Spinal cord (tissue), 10 donors: ENCODE measurements at places on chromosomes 12 and 14. TPM values are rescaled to one million over a fixed set of nuclear protein-coding genes. Genes with fewer than 3 reads are reported as not detected.

DNA sequence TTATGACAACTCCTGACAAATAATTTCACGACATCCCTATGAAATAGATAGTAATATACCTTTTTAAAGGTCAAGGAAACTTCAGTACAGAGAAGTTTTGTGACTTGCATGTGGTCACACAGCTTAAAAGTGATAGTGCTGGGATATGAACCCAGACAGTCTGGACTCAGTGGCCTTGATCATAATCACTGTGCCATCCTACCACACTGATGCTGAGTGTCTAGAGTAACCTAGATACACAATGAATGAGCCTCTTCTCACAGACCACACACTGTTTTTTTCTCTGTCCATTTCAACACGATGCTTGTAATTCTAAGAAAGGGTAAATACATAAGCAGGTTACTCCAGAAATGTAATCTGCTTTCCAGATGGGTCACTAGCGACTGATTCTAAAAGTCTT lies 88.2 kb downstream of the SYNE2 start:
- no peak overlapping the region for H3K27ac ChIP-seq
- no peak for DNase-seq
- H3K27me3 ChIP-seq: no peaks in the 10 kb centered on the region
- no peaks in the 10 kb centered on the region for H3K4me1 ChIP-seq
- no peak overlapping the region for H3K4me3 ChIP-seq
- H3K36me3 ChIP-seq: no peaks in the 10 kb centered on the region

DNA sequence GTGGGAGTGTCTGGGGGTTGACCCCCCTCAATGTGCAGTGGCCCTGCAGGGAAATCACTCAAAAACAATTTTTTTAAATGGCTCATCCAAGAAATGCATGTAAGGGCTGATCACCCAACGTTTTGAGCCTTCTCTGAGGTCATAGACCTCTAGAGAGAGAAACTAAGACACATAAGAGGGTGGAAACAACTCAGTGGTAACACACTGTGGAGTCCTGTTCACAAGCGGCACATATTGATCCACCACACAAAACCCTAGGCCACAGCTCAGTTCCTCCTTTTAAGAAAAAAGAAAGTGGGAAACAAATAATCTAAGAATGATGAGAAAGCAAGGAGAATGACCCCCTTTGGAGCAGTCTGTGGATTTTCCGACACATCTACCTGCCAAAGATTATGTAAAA lies 83.0 kb upstream of the METAP2 start:
- H3K27me3 ChIP-seq: no peaks in the 10 kb centered on the region
- H3K4me3 ChIP-seq: no peak overlapping the region
- H3K4me1 ChIP-seq: no peaks in the 10 kb centered on the region
- DNase-seq: no peak
- H3K27ac ChIP-seq: no peak overlapping the region

- H3K36me3 ChIP-seq: peaks cover 3% of the 10 kb centered on the region
- H3K27me3 ChIP-seq: no peaks in the 10 kb centered on the region
- peaks cover 4% of the 10 kb centered on the region for H3K4me1 ChIP-seq
- no peak for DNase-seq
- H3K4me3 ChIP-seq: no peak overlapping the region
- no peak overlapping the region for H3K27ac ChIP-seq
Measured at GRCh38 chr12:121953695-121954094, 35.3 kb downstream of the CFAP251 start.

The TPPP2 gene
- not detected for total RNA-seq

The ATP6V1D gene
- total RNA-seq: 141 TPM

The STAC3 gene
- 2.1 TPM for total RNA-seq

The CDH24 gene
- 17.1 TPM for total RNA-seq

DNA sequence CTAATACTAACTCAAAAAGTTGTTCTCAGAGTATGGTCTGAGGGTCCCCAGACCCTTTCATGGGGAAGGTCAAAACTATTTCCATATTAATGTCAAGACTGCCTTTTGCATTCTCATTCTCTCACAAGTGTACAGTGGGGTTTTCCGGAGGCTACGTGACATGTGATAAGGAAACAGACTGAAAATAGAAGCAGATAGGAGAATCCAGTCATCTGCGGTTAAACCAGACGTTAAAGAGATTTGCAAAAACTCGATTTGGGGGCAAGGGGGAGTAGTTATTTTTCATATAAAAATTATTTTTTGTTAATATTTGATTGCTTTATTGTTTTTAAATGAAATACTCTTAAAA lies 1.0 kb upstream of the NAP1L1 start:
- no peaks in the 10 kb centered on the region for H3K36me3 ChIP-seq
- peak overlapping the region; percentile 98 for H3K27ac ChIP-seq
- DNase-seq: peak; percentile 7
- peak overlapping the region; percentile 87 for H3K4me3 ChIP-seq

GRCh38 chr12:269191-269590 lies 6.6 kb upstream of the SLC6A13 start:
- peaks cover 21% of the 10 kb centered on the region for H3K4me1 ChIP-seq
- H3K4me3 ChIP-seq: no peak overlapping the region
- H3K36me3 ChIP-seq: no peaks in the 10 kb centered on the region
- DNase-seq: no peak
- peak overlapping the region; percentile 78 for H3K27ac ChIP-seq
- no peaks in the 10 kb centered on the region for H3K27me3 ChIP-seq

GRCh38 chr14:102746634-102747438 lies 30.4 kb upstream of the TRAF3 start:
- H3K27ac ChIP-seq: no peak overlapping the region
- no peak for DNase-seq
- no peaks in the 10 kb centered on the region for H3K27me3 ChIP-seq
- H3K4me3 ChIP-seq: no peak overlapping the region
- H3K4me1 ChIP-seq: peaks cover 17% of the 10 kb centered on the region

- no peak overlapping the region for H3K4me3 ChIP-seq
- peaks cover 9% of the 10 kb centered on the region for H3K36me3 ChIP-seq
- no peak for DNase-seq
Measured at GRCh38 chr12:32583534-32583933, 95.6 kb upstream of the DNM1L start.

DNA sequence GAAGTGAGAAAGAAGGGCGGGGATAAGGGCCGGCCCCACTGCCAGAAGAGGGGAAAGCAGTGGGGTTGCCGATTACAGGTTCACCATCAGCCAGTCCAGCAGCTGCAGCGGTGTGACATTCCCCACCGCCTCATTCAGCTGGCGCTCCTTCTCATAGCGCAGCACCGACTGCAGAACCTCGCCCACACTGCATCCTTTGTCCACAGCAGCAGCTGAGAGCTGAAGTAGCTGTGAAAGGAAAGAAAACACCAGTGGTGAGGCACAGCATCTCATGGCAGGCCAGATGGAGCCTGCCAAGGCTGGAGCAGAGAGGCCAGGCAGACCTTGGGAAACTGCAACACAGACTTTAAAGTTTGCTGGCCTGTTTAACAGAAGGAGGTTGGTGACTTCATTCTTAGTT lies 33.2 kb downstream of the AKAP3 start:
- H3K4me1 ChIP-seq: peaks cover 5% of the 10 kb centered on the region
- no peak overlapping the region for H3K27ac ChIP-seq
- DNase-seq: peak; percentile 35
- no peaks in the 10 kb centered on the region for H3K27me3 ChIP-seq
- H3K4me3 ChIP-seq: no peak overlapping the region

The SLC6A12 gene
- 21.9 TPM for total RNA-seq

- no peak overlapping the region for H3K27ac ChIP-seq
- peaks cover 5% of the 10 kb centered on the region for H3K4me1 ChIP-seq
- no peak overlapping the region for H3K4me3 ChIP-seq
- no peak for DNase-seq
Measured at GRCh38 chr14:99928963-99929362, 135.8 kb downstream of the EML1 start.

GRCh38 chr14:31921721-31922120 lies 155.4 kb upstream of the ARHGAP5 start:
- H3K4me3 ChIP-seq: no peak overlapping the region
- no peaks in the 10 kb centered on the region for H3K27me3 ChIP-seq
- H3K27ac ChIP-seq: no peak overlapping the region
- no peak for DNase-seq

The CD27 gene
- total RNA-seq: 0.50 TPM

- no peak for DNase-seq
- peaks cover 4% of the 10 kb centered on the region for H3K4me1 ChIP-seq
- H3K27me3 ChIP-seq: no peaks in the 10 kb centered on the region
Measured at GRCh38 chr14:33611405-33612196, 339.3 kb downstream of the EGLN3 start.

- H3K27ac ChIP-seq: peak within 1 kb of the TSS; percentile 6
- peak within 1 kb of the TSS; percentile 65 for H3K4me3 ChIP-seq
- H3K36me3 ChIP-seq: peaks cover 32% of the 10 kb centered on the region
- DNase-seq: peak; percentile 98
Measured at GRCh38 chr12:133181238-133181959, at the start of gene ZNF268. Gene ZNF268, plus strand, starts transcription at chr12:133181495. Its CDS starts 503 bp downstream, at chr12:133181998.

DNA sequence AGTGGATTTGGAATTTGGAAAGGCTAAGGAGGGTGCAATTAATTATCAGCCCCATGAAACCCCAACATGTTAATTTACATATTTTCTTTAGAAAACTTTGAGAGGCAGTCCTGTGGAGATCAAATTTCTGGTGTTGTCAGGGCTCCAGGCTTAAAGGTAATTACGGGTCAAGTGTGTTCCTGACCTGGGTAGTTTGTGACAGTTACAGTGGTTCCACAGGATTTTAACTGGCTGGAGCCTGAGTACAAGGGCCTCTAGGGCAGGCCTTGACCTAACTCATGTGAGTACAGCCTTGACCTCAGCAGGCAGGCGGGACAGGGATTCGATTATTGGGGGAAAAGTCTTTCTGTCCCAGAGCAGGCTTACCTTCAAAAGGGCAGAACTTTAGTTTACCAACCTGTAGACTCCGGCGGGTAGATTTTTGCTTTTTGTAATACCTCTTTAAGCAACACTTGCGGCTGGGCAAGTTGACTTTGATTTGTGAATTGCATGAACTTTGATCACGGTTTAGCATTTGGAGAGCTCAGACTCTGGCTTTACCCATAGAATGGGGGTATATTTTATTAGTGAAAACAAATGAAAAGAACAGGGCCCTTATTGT lies 8.4 kb upstream of the PPTC7 start:
- no peak overlapping the region for H3K27ac ChIP-seq
- H3K36me3 ChIP-seq: no peaks in the 10 kb centered on the region

GRCh38 chr14:21268617-21269251 lies 508 bp downstream of the HNRNPC start:
- peak overlapping the region; percentile 90 for H3K27ac ChIP-seq
- H3K4me1 ChIP-seq: peaks cover 20% of the 10 kb centered on the region
- H3K4me3 ChIP-seq: peak overlapping the region; percentile 94
- peaks cover 16% of the 10 kb centered on the region for H3K36me3 ChIP-seq
- no peaks in the 10 kb centered on the region for H3K27me3 ChIP-seq

DNA sequence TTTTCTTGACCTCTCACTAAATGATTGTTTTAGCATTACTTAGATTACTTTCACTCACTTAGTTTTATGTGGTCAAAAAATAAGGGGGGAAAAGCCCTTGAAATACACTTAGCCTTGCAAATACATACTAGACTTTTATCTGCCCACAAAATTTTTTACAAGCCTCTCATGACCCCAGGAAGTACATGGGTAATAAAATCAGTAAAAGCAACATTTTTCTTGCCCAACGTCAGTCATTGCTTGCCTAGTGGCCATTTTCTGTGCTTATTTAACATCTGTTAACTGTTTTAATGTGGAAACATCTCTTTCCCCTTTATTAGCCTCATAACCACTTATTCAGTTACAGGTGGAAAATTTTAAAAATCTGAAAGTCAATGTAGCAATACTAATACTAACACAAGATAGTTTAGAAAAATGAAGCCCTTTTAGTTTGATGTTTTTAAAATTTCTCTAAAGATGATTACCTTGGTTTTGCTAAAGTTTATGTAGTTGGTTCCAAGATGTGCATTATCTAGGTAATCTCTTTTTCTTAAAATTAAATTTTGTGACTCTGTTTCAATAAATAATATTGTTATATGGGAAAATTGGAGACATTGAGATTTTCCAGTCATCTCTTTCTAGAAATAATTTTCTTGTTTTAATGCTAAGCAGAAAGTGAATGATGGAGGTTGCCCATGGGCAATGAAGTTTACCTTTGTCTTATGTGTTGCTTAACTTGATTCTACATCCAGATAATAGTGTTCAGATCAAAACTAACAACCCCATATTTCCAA lies 175.5 kb downstream of the TMTC2 start:
- no peak for DNase-seq
- no peaks in the 10 kb centered on the region for H3K36me3 ChIP-seq
- no peaks in the 10 kb centered on the region for H3K27me3 ChIP-seq
- no peak overlapping the region for H3K4me3 ChIP-seq

The INHBC gene
- total RNA-seq: not detected

DNA sequence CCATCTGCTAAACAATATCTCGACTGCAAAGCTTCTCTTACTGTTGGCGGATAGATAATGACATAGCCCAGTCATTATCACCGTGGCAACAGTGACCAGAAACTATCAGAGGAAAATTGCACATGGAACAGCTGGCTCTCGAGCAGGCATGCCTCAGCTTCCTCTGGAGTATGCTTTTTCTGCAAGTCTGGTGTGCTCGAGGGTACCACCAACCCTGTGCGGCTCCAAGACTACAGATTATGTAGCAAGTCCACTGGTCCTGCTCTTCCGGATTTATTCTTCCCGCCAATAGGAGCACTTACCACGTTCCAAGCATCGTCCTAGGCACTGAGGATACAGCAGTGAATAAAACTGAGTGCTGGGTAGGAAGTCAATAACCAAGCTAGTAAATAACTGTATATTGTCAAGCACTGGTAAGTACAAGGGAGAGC lies 1.4 kb upstream of the GLRX5 start:
- H3K4me3 ChIP-seq: peak overlapping the region; percentile 79
- H3K4me1 ChIP-seq: peaks cover 18% of the 10 kb centered on the region
- no peak overlapping the region for H3K27ac ChIP-seq
- no peaks in the 10 kb centered on the region for H3K27me3 ChIP-seq
- DNase-seq: no peak
- H3K36me3 ChIP-seq: no peaks in the 10 kb centered on the region

DNA sequence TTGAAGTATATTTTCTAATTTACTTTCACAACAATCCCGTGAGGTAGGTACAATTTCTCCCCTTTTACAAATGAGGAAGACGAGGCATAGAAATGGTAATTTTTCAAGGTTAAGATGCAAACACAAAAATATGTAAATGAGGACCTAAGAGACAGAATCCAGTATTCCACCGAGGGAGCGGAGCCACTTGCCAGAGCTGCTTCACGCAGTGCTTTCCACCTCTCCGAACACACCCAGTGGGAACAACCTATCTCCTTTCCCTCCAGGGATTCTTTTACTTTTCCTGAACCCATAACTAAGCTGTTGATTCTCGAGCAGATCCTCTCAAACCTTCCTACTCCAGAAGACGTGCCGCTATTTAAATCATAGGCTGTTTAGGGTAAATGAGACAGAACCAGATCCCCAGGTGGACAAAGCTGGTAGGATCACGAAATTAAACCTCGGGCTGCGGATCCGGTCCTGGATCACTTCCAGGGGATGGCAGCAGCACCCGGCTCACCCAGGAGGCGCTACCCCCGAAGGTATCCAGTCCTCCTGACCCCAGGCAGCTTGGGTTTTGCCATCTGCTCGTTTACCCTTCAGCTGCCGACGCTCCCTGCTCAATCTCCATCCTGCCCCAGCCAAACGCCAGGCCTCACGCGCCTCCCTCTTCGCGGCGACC lies 1.5 kb downstream of the DDHD1 start:
- no peaks in the 10 kb centered on the region for H3K36me3 ChIP-seq
- peak overlapping the region; percentile 84 for H3K4me3 ChIP-seq
- peak overlapping the region; percentile 76 for H3K27ac ChIP-seq
- peaks cover 12% of the 10 kb centered on the region for H3K4me1 ChIP-seq
